ENCODE measurements at places on chromosomes 1 and 21.
A peak's percentile ranks its signal among the peaks of the same experiment; 100 is the strongest.

DNA sequence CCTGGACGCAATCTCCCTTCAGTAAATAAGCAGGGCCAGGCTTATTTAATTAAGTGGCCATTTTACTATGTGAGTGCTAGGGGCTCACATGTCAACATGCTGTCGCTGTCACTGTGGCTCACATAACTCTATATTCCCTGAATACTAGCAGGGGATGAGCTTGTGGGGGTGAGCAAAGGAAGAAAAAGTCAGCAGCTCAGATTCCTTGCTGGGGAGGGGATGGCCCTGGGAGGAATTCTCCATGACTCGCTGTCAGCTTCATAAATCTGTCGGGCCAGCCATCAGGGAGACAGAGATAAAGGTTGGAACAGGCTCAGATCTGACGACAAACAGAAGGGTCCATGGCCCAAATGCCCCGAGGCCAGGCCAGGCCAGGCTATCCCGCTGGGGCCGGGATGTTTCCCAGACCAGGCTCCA is 26.0 kb upstream of the PLEKHG5 start:
- DNase-seq: no peak

GRCh38 chr1:221040691-221041285 is 161.5 kb downstream of the HLX start:
- no peak for DNase-seq

GRCh38 chr1:242206994-242207393 is 208.1 kb upstream of the MAP1LC3C start:
- DNase-seq: no peak

DNA sequence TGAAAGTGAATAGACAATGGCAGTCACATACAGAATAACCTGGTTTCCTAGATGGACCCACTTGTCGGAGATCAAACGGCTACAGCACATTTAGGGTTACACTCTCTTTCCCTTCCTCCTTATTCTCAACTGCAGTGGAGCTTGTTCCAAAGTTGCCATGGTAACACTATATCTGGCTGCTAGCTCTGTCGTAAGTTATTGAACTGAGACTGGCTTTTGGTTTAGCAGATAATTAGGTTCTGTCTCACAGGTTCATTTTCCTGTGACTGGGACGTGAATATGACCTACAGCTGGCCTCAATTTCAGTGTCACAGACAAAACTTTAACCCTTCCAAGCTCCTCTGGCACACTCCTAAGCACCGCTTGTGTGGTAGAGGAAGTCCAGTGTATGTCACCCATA is 875.8 kb downstream of the USP25 start:
- no peak for DNase-seq

DNA sequence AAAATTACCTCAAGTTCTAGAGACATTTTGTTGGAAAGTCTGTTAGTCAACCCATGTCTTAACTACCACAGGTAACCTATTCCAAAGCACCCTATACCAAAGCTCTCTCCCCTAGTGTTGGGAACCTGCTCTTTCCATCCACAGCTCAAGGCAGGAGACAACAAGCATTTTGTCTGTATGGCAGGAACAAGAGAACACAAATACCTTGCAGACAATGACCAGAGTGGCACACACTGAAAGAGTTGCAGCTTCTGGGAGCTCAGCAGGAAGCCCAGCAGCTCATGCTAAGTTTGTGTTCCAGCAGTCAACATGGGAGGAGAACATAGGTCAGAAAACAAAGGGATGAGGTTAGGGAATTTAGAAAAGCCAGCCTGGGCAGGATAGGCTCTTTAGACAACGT is 300.8 kb downstream of the HHIPL2 start:
- DNase-seq: no peak

GRCh38 chr1:117106478-117106877 is 15.1 kb downstream of the TRIM45 start:
- DNase-seq: no peak

DNA sequence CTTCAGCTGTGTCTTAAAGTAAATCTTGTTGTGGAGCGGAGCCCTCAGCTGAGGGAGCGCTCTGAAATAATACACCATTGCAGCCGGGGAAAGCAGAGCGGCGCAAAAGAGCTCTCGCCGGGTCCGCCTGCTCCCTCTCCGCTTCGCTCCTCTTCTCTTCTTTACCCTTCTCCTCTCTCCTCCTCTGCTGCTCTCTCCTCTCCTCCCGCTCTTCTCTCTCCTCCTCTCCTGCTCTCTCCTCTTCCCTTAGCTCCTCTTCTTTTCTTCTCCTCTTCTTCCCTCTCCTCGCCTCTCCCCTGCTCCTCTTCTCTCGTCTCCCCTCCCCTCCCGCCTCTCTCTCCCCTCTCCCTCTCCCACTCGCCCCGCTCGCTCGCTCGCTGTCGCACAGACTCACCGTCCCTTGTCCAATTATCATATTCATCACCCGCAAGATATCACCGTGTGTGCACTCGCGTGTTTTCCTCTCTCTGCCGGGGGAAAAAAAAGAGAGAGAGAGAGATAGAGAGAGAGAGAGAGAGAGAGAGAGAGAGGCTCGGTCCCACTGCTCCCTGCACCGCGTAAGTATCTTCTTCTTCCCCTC is at the start of gene PROX1:
TSS of gene PROX1 (plus strand) at position 47 of the 580 bp plus-strand sequence. CDS start 8,563 bp downstream, outside the sequence.
- DNase-seq: no peak

DNA sequence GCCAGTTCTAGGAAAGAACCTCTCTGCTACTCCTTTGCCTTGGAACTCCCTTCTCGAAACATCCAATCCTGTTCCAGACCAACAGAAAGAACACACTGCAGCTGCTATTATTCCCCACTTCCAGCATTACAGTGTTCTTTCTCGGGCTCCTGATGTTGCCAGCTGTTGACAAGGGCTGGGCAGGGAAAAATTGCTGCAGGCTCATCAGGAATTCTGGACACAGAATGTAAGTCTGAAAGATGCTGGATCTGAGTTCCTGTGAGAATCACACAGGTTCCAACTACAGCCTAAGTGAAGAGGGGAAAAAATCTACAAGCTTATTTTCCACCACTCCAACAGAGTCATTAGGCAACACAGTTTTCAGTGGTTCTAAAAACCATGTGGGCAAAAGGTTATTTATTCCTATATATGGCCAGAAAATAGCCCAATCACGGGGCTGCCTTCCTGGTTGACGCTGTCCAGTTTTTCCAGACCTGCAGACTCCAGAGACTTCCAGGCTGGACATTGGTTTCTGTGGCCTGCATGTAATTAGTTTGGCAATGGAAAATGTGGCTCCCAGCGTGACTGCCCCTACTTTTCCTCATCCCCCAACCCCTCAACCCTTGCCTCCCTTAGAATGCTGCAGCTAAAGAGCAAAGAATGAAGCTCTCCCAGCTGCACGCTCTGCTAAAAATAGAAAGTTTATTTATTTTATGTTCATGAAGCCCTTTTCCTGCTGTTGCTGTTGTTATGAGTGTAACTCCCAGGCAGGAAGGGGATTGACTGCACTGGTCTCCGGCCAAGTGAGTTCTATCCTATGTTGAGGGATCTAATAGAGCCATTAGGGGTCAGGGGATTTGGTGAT is 8.3 kb upstream of the KIAA0040 start:
- DNase-seq: no peak

DNA sequence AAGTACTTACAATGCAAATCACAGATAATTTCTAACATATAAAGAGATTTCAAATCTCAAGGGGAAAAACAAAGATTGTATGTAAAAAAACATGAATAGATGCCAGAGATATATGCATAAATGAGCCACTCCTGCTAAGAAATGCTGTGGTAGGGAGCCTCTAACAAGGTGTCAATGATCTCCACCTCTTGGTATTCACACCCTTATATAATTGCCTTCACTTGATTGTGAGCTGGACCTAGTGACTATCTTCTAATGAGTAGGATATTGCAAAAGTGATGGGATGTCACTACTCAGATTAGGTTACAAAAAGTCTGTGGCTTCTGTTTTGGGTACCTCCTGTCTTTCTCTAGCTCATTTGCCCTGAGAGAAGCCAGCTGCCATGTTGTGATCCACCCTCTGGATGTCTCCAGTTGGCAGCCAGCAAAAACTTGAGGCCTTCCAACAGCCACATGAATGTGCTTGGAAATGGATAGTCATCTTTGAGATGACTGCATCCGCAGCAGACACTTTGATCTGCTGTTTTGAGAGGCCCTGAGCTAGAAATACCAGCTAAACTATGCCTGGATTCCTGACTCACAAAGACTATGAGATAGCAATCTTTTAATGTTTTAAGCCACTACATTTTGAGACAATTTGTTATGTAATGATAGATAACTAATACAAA is 196.1 kb upstream of the FGGY start:
- no peak for DNase-seq

DNA sequence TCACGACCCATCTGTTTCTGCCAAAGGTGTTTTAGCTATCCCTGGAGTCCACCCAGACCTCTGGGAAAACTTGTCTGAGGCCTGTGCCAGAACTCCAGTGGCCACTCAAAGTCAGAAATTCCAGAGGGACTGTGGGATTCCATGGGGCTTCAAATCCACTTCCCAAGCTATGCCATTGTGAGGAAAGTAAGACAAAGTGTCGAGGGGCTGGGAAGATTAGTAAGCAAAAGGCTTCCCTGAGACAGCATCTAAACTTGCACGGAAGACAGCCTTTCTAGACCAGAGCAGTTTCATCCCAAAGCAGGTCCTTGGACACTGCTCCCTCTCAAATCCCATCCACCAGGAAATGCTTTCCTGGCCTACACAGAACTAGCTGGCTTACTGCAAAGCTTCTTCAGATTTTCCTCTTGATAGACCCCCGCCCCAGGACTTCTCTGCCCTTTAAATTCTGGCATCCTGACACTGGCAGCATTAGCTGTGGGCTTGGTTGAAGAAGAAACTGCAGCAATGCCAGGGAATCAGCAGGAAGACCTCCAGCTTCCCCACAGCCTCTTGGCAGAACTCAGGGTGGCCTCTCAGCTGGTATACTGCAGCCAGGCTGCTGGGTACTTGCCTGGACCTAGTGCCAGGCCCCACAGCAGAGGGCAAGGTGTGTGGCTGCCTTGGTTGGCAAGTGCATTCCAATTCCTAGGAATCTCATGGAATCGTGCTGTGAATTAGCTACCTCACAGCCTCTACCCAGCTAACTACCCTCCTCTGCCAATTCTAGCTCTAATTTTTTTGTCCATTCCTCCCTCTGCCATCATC is 27.3 kb upstream of the LMX1A start:
- peak; percentile 24 for DNase-seq

Measured in cerebellar nuclear complex (tissue), 1 donor.